Activated naive CD8-positive, alpha-beta T cell treated with anti-CD3 and anti-CD28 coated beads, Interleukin-2, amount 10 ng/mL, durations not matched to agents 7 days and 5 days (primary cell): ENCODE measurements at places on chromosomes 3 and 15. TPM values are rescaled to one million over a fixed set of nuclear protein-coding genes. Genes with fewer than 3 reads are reported as not detected.

Gene TRIM42
- total RNA-seq = not detected

Gene STIMATE
- total RNA-seq = 39.1 TPM

Gene HTR3E
- not detected for total RNA-seq

Gene CATSPER2
- 2.0 TPM for total RNA-seq

Gene CPNE9
- not detected for total RNA-seq

- DNase-seq = no peak
Observed at GRCh38 chr3:25324954-25325655, 103.0 kb upstream of the RARB start.

GRCh38 chr3:187709155-187709554, 6.8 kb upstream of the RTP2 start:
- no peak for DNase-seq

DNA sequence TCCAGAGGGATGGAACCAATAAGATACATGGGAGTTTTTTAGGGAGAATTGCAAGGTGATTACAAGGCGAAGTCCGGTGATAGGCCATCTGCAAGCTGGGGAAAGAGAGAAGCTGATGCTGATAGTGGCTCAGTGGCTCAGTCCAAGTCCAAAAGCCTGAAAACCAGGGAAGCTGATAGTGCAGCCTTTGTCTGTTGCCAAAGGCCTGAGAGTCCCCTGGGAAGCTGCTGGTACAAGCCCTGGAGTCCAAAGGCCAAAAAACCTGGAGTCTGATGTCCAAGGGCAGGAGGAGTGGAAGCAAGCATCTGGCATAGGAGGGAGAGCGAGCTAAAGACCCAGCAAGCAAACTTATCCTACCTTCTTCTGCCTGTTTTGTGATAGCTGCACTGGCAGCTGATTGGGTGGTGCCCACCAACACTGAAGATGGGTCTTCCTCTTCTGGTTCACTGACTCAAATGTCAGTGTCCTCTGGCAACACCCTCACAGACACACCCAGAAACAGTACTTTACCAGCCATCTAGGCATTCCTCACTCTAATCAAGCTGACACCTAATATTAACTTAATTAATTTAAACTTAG, 16.7 kb downstream of the TFG start:
- DNase-seq = no peak

DNA sequence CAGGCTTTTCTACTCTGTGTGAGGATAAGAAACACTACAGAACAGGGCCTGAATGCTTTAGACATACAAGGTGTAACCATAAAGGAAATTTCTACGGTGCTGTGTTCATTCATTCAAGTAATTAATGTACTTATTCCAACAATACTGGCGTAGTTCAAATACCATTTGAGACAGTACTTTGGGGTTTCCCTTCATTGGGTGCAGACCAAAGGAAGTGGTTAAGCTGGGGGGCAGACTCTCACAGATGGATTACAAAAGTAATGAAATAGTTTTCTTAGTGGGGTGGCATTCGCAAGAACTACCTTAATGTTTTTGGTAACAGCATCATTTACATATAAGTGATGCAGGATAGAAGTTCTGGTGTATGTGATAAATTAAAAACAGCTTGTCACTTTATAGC, 65.9 kb downstream of the BTD start:
- DNase-seq = no peak

DNA sequence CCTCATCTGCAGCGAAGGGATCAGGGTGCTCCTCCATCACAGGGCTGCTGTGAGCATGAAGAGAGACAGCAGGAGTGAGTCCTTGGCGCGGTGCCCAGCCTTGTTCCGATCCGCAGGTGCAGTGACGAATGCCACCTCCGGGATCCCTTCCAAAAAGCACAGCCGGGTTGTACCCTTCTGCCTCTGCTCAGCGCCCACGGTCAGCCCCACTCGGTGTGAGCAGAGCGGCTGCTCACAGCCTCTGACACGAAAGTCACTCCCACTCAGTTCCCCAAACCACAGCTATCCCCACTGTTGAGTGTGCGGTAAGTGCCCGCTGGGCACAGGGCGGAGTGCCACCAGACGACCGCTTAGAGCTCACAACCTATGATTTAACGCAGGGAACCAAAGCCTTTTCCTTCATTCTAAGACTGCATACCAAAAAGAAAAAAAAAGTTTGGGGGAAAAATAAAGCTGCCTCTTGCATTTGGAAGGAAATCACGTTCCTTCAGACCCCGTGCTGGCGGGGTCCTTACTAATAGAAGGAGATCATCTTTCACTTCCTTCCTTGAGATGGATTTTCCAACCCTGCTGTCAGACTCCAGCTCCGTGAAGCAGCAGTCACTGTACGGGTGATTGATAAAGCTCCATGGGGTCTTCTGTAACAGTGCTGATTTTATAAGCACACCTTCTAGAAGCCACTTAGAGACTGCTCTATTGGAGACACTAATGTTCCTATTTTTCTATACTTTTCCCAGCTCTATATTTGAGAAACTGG, 34.7 kb upstream of the TUBGCP5 start:
- DNase-seq = no peak

- no peak for DNase-seq
Observed at GRCh38 chr3:128878556-128879124, 780 bp upstream of the ACAD9 start.
